ENCODE measurements at places on chromosomes 1 and 21.

DNA sequence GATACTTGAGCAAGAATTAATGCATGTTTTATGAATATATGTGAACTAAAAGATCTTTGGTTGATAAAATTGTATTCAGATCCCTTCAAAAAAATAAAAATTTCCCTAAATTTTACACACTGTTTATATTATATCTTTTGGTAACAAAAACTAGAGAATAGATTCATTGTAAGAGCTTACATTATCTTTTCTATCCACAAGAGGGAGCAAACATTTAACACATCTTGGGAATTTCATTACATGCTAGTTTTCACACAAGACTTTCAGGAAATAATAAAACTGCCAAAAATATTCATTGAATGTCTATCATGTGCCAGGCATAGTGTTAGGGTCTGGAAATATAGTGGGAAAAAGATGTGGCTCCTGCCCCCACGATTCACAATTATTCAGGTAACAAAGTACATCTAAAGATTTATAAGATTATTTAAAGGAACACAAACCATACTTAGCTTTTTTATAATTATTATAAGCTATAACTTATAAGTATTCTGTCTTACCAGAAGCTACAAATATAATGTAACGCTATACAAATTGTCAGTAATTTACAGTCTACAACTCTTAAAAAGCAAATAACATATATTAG is 30.6 kb downstream of the FAF1 start:
- DNase-seq, result no peak

- DNase-seq, result no peak
These were observed 126.1 kb downstream of the TRABD2B start for GRCh38 chr1:47870946-47871676.

DNA sequence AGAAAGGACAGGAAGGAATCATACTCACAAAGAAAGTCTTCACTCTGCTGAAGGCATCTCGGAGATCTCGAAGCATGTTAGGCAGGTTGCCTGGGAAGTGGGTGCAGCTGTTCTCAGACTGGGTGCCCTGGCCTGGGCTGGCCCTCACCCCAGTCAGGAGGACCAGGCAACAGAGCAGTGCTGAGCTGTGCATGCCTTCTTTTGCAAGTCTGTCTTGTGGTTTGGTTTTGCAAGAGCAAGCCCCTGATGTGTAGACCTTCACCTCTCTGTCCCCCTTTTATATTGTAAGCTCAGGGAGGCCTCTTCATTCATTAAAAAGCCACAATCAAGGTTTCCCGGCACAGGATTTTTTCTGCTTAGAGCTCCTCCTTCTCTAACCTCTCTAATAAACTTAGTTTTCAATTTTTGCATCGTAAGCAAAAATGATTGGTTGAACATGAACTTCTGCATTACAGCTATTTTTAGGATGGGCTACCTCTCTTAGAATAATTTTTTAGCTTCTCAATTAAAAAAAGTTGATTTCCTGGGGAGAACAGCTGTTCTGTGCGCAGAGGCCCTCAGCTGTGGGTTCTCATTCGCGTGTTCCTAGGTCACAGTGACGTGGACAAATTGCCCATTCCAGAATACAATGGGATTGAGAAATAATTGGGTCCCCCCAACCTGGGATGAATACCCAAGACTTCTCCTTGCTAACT is at the start of gene IL10:
Gene IL10 (minus strand): TSS at position 252 of the 695 bp plus-strand sequence. CDS start 59 bp downstream, at position 193.
- DNase-seq, result no peak

- DNase-seq, result no peak
These were observed 17.0 kb downstream of the DENND2D start for GRCh38 chr1:111183308-111184069.

DNA sequence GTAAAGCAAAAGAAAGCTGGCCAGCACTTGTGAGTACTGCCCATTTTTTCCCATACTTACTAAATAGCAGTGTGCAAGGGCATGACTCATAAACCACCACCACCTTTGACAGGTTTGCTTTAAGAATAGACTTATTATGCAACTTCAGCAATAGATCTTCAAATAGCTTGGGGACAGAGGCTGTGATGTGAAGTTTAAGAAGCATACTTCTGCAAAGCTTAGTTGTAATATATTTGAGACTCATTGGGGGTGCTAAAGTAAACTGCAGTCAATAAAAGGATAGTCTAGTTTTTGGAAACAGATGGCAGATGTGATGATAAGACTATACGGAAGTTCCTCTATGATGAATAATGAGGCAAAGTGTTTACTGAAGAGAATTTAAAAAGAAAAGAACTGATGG is 210.0 kb downstream of the PLA2G4A start:
- no peak for DNase-seq

DNA sequence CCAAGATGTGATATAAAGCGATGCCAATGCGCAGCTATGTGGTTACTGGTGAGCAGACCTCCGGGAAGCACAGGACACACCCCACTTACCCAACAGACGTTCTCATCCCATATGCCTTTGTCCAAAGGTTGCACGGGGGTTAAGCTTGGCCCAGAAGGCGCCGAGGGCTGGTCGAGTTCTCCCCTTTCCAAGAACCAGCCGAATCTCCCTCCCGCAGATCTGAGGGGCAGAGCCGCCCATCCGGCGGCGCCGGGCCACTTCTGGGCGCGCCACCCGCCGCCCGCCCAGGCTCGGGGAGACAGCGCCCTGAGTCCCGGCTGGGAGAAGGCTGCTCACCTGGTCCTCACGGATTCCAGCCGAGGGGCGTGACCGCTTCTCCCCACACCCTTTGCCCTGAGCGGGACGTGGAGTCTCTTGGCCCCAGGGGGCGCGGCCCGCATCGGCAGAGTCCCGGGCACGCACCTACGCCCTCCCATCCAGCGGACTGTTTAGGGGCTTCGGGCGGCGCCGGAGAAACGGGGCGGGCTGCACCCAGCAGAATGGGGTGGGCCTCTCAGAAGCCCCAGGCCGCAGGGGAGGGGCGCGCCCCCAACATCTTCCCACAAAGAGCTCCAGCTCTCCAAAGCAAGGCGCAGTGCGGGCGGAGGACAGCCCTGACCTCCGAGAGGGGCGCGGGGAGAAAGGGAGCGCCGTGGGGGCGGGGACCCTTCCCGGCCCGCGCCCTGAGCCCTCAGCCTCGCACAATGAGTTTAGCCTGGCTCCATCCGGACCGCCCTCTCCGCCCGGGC is 615 bp downstream of the GPR161 start:
- no peak for DNase-seq

- DNase-seq, result no peak
These were observed 96.1 kb upstream of the KCNA3 start for GRCh38 chr1:110770832-110771231.

DNA sequence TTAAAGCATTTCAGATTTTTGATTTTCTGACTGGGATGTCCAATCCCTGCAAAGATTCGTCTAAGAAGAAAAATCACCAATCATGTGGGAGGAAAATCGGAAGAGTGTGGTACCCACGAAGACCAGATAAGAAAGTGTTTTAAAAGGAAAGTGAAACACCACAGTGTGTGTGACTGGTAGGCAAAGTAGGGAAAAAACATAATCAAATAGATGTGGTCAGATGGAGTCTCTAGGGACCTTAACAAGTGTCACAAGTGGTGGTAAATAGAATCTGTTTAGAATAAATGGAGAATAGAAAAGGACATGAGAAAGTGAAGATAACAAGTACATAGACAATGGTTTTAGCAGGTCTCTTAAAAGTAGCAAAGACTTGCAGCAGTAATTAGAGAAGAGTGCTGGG is 154.6 kb downstream of the SLC30A10 start:
- no peak for DNase-seq

DNA sequence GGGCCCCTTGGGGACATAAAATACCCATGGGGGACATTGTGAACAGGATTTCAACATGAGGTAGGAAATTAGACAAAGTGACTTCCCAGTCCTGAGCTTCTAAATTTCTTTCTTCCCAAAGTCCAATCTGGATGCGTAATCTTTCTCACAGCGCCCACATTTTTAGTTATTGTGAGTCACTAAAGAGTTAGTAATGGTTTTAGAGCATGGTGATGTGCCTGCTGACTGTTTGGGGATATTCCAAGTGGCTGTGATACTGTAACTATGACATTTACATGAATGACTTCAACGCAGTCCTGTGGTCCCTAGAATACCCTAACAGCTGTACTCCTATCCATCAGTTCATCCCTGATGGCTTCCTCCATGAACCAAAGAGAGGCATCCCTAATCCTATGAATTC is 224.0 kb upstream of the COA6 start:
- no peak for DNase-seq

DNA sequence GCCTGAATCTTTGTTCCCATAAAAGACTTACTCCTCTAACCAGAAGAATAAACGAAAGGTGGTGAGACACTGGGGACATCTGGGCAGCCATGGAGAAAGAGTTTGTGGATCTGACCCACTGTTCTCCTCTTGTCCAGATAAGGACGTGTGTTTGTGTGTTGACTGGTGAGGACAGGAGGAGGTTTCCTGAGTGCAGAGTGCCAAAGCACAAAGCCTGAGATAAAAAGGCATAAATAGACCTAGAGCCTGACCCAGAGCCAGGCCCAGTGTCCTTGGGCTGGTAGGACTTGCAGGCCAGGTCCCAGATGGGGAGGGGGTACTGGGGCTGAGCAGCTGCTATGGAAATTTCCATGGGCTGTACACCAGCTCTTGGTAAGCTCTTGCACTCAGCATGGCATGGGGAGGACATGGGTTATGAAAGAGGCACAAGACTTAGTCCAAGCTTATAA is 19.6 kb upstream of the COQ8A start:
- no peak for DNase-seq

- DNase-seq, result no peak
These were observed 454.2 kb downstream of the SETD4 start for GRCh38 chr21:35606146-35606545.

GRCh38 chr1:242455052-242455361 is 69.5 kb downstream of the PLD5 start:
- DNase-seq, result no peak

DNA sequence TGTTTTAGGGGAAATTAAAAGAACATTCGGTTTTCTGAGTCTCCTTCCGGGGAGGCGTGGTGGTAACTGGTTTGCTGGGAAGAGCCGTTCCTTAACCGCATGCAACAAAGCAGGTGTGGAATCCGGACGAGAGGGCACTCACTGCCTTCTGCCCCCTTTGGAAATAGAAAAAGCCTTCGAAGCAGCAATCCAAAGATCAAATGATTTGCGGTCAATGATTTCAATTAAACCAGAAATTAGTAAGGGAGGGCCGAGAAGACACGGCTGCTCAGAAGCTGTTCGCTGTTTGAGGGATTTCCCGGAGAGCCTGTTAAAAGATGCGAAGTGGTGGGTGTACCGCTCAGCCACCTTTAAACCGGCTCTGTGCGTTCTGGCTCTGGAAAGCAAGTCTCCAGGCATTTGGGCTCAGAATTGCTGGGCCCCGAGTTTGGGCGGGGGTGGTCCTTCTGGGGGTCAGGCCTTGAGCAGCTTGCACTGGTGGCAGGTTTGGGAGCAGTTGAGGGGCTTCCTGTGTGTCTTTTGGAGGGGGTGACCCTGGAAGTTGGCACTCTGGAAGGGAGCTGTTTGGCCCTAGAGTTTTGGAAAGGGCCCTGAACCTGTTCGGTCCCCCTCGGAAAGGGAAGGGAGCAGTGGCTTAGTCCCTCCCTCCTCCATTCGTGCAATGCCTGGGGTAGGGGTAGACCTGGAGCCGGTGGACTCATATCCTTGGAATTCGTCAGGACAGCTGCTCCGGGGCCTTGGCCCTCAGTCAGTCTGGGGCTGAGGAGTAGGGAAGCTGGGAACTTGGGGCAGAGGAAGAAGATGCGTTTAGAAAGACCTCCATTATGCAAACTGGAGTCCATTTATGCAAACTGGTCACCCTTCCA is 3.1 kb downstream of the SIM2 start:
- no peak for DNase-seq

- no peak for DNase-seq
These were observed 14.1 kb upstream of the KCNA2 start for GRCh38 chr1:110620250-110620615.

- DNase-seq, result no peak
These were observed 128.3 kb upstream of the HMGB4 start for GRCh38 chr1:33735624-33736023.

DNA sequence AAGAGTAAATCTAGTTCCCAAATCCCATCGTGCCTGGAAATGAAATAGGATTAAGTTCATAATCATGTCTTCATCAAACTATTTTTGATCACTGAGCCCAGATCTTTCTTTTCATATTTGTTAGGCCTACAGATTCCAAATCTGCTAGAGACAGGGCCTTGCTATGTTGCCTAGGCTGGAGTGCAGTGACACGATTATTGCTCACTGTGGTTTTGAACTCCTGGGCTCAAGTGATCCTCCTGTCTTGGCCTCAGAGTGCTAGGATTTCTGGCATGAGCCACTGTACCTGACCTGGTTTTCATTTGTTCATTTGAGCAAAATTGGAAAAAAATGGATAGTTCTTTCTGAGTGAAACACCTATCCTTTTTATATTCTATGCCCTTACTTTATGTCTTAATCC is 28.0 kb upstream of the DIPK1A start:
- DNase-seq, result no peak

DNA sequence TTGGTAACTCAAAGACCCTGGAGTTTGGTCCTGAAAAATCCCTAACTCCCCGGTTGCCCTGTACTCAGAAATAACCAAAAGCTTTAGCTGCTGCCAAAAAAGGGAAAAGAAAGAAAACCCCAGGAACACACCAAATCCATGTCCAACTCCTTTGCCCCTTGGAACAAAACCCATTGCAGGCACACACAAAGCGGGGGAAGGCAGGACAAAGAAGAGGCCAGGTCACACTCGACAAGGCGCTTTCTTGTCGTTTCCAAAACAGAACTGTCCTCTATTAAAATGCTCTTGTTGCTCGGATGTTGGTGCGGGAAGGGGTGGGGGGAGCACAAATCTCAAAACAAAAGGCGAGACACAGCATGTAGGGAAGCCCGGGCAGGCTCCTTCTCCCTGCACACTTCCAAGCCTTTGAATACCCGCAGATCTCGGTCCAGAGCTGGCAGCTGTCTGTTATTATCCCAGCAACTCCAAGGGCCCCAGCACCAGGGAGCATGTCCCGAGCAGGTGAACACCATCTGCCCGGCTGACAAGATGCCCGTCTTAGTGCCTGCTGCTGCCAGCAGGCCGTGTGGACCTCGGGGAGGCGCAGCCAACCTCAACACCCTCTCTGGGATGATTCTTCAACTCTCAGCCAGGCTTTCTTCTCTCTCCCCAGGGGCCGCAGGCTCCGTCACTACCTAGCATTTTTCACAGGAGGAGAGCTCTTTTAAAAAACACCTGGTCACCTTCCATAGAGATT is 96.4 kb downstream of the SSBP3 start:
- DNase-seq, result no peak

DNA sequence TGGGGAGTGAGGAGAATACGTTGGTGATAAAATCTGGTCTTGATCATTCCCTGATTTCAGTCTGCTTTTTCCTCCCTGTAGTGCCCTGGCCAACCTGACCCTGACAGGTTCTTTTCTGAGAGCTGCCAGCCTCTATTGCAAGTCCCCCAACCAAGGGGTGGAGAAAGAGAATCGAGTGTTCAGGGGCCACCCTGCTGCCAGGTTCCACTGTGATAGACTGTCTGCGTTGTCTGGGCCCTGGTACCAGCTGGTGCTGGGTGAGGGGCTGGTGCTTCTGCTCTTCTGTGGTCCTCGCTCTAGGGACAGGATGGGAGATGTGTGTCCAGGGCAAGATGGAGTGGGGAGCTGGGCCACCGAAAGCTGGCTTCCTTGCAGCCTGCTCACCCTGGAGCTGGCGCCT is 214.6 kb downstream of the CAMTA1 start:
- no peak for DNase-seq
